ENCODE measurements at places on chromosomes 2 and 18.

GRCh38 chr18:4384932-4385331 is 70.2 kb downstream of the DLGAP1 start:
- DNase-seq, result no peak

- no peak for DNase-seq
Measured at GRCh38 chr18:31233621-31234275, 71.1 kb upstream of the DSC1 start.

DNA sequence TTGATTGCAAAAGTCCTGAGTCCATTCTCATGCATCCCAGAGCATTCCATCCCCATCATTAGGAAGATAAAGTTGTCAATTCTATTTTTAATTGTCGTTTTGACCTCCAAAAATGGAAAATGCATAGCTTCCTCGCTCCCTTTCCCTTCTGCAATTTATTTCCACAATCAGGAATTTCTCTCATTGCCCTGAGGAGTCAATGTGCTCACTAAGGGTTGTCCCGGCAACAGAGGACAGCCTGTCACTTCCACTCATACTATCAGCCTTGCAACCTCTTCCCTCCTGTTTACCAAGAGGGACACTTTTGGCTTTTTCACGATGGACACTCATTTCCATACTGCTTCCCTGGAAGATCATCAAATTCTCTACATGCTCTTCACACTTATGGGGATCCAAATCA is 164.8 kb downstream of the MYO5B start:
- no peak for DNase-seq

DNA sequence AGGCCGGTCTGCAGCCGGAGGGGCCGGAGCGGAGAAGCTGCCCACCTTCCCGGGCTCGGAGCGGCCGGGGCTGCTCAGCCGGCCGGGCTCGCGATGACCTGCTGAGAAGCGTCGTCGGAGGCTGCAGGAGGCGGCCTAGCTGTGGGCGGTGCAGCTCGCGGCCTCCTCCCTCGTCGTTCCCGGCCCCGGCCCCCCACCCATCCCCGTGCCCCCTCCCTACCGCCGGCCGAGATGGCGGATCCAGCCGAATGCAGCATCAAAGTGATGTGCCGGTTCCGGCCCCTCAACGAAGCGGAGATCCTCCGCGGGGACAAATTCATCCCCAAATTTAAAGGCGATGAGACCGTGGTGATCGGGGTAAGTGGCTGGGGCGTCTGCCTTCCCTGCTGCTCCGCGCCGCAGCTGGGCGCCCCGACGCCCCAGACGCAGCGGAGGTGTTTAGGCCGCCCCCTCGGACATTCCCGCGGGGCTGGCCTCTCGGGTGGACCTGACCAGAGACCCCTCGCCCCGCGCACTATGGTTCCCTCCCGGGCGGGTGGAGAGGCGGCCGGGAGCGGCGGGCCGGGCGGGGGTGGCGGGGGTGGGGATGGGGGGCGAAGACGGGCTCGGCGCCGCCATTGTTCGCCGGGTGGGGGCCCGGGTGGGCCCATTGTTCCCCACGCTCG is 492 bp downstream of the KIF5C start:
- no peak for DNase-seq

GRCh38 chr18:66647671-66648070 is 43.8 kb upstream of the CDH19 start:
- DNase-seq, result no peak

DNA sequence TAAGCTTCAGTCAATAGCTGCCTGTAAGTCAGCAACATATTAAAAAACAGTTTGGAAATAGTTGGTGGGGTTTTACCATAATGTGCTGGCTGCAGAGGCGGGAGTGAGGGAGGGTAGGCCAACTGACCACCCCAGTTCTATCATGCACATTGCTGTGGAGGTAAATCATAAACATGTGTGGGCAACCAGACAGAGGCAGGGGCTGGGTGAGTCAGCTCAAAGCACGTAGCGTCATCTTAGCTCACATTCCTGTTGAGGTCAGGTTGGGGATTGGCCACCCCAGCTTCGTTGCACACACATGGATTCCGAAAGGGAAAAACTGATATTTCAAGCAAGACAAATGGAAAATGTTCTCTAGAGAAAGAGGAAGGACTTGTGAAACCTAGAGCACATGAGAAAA is 19.5 kb downstream of the GPR45 start:
- DNase-seq, result peak; percentile 53

GRCh38 chr2:64477979-64478378 is 24.0 kb downstream of the LGALSL start:
- DNase-seq, result no peak

DNA sequence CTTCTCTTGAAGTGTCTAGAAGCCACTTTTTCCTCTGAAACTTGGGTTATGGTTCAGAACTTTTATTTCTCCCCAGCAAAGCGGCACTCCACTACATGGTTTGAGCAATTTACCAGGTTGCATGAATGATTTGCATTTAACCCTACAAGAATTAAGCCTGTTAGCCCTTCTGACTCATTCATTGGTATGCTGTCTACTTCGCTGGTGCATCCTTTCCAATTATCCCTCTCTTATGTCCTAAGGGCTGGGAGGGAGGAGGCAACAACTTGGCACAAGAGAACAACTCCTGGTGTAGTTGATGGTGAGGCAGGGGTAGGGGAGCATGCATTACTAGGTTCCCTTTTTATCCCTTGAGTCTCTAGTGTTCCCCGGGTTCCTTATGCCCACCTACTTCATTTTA is 293.4 kb upstream of the MEX3C start:
- no peak for DNase-seq

GRCh38 chr2:220297093-220297492 is 669.7 kb downstream of the SLC4A3 start:
- no peak for DNase-seq

DNA sequence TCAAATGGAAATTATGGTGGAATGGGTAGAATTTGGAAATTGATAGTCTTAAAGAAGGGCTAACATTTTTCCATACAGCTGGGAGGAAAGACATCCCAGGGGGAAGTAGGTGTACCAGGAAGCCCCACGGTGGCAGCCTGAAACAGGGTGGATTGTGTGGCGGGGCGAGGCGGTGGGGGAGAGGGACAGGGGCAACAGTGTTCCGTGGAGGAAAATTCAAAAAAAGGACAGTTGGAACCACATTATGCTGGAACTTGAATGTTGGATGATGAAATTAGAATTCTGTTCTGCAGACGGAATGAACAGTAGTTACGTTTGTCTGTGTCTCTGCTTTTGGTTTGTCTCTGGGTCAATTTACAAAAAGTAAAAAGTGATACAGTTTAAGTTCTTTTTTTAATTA is 10.6 kb upstream of the CIB4 start:
- DNase-seq, result no peak

GRCh38 chr2:165064743-165065142 is 109.4 kb upstream of the SLC38A11 start:
- DNase-seq, result no peak
